ENCODE measurements at places on chromosomes 16 and 17.
A peak's percentile ranks its signal among the peaks of the same experiment; 100 is the strongest.

GRCh38 chr17:37233036-37233435, 142.7 kb upstream of the C17orf78 start:
- DNase-seq, result no peak

GRCh38 chr16:15961060-15961511, 11.7 kb downstream of the ABCC1 start:
- peak; percentile 50 for DNase-seq

DNA sequence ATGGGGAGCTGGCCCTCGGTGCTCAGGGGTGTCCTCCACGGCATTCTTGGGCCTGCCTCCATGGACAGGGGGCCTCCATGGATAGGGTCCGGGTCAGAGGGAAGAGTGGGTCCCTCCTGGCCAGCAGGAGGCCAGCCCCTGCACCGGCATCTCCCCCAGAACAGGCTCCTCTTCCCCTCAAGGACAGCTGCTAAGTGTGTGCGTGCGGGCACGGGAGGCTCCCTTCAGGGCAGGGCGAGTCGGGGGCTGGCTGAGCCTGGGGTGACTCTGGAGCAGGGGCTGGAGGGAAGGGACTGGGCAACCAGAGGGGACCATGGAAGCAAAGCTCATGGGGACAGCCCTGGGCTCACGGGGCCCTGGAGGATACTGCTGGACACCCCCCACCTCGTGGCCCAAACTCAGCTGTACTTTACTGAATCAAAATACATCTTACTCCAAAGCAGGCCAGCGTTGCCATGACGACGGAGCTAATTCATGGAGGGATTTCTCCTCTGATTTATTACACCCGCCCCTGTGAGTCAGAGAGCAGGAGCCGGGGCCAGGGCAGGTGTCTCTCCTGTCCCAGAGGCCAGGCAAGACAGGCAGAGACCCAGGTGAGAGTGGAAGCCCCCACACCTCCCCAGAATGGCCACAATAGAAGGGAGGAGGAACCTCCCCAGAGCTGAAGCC, 2.1 kb downstream of the CASKIN1 start:
- DNase-seq, result no peak

DNA sequence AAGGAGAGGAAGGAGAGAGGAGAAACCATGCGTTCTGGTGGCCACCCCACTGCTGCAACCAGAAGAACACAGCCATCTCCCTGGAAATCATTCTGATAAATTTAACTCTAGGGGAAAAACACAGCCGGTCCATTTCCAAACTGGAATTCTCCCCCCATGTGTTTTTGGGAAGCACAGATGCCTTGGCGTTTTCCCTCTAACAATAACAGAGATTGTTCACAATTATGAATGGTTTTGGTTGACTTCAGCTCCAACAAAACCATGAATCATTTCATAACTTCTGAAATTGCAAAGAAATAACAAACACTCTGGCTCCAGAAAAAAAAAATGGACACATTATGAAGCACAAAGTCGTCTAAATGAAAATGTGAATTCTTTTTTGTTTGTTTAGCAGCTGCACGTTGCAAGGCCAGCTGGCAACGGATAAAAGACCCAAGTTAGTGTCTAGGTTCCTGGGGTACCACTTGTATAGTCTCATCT, 46.2 kb downstream of the GNAO1 start:
- no peak for DNase-seq

- DNase-seq, result no peak
Measured at GRCh38 chr17:11144358-11145233, 96.4 kb upstream of the SHISA6 start.

GRCh38 chr17:30573603-30574175, 96.5 kb downstream of the GOSR1 start:
- no peak for DNase-seq

DNA sequence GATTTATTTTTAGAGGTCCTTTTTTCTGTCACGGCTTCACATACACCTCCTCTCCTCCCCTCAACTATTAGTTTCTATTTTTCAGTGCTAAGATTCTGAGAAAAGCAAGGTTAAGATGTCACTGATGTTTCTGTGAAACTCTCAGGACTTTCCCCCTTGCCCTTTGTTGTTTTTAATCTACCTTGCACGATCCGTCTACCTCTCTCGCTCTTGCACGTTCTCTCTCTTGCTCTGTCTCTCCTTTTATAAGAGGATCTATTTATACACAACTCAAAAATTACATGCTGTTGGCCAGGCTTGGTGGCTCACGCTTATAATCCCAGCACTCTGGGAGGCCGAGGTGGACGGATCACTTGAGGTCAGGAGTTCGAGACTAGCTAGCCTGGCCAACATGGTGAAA, 43.6 kb downstream of the RPA1 start:
- DNase-seq, result no peak

GRCh38 chr17:29956225-29956624, 14.8 kb downstream of the EFCAB5 start:
- DNase-seq, result no peak

DNA sequence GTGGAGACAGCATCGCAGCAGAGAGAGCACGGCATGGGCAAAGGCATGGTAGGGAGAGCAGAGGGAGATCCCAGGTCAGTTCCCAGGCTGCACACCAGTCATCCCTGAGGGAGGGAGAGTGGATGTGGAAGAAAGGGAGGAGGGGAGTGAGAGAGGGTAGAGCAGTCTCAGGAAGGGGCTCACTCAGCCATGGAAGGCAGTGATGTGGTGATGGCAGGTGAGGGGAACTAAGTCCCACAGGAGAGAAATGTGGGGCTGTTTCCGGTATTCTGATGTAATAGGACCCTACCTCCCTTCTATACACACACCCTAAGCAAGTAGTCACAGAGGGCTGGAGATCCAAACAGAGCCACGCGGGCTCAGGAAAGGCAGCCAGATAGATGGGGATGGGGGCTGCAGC, 500.3 kb upstream of the CDH11 start:
- no peak for DNase-seq

GRCh38 chr16:72829846-72830775, 217.8 kb downstream of the ZFHX3 start:
- DNase-seq, result no peak

- peak; percentile 82 for DNase-seq
Measured at GRCh38 chr16:89686520-89687091, at the start of gene CDK10. TSS of gene CDK10 (plus strand) at chr16:89686689. CDS start at chr16:89686711, 22 bp downstream.

DNA sequence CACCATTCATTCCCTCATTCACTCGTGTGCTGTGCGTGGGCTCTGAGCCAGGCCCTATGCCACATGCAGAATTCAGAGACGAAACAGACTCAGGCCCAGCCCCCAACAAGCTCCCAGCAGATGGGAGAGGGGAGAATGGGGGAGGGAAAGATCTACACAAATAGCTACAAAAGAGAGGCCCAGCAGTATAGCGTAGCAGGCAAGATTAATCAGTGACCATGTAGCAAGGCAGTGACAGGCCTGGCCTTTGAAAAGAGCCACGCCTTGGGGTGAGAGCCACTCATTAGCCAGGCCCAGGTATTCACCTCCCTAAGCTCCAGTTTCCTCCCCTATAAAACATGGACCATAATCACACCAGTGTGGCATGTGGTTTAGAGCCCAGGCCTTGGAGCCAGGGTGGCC, 16.4 kb upstream of the KRT19 start:
- no peak for DNase-seq

GRCh38 chr17:28725166-28725659, 820 bp downstream of the TLCD1 start:
- DNase-seq, result peak; percentile 32

- no peak for DNase-seq
Measured at GRCh38 chr16:88536971-88537751, 33.0 kb upstream of the ZC3H18 start.

DNA sequence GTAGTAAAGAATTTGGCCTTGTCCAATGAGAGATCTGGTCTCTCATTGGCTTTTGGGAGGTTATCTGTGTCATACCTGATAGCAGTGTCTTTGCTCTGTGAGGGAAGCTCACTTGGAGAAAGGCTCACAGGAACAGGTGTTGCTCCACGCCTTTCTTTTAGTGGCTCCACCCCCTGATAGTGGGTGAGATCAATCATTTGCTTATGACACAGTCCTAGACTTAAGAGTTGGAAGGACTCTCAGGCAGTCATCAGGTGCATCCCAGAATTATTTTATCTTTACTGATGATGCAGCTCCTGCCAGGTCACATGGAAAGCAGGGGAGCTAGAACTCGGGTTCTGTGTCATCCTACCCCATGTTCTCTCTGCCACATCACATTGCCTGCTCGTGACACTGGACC, 59.3 kb downstream of the CENPV start:
- DNase-seq, result no peak

- no peak for DNase-seq
Measured at GRCh38 chr17:44972953-44973352, 4.8 kb upstream of the C1QL1 start.

DNA sequence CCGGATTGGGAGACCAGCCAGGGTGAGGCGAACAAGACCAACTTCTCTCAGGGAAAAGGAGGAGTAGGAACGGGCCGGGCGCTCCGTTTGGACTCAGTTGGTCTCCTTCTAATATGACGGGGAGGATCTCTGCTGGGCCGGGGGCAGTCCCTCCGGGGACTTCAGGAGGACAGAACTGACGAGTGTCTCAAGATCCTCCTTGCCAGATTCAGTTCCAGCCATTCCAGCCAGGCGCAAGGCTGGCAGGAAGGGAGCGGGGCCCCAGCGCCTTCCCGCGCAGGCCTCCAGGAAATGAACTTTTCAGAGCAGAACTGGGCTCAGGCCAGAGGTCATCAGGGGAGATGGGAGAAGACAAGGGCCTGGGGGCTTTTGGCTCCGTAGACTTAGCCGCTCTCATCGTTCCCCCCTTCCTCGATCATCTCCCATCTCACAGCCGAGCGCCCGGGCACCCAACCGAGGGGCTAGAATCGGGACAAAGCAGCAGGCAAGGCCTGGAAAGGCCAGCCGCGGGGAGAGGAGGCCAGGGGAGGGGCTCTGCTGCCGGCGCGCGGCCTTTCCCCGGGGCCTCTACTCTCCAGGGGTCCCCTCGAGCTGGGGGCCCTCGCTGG, 1.6 kb downstream of the ZNF423 start:
- DNase-seq, result no peak

DNA sequence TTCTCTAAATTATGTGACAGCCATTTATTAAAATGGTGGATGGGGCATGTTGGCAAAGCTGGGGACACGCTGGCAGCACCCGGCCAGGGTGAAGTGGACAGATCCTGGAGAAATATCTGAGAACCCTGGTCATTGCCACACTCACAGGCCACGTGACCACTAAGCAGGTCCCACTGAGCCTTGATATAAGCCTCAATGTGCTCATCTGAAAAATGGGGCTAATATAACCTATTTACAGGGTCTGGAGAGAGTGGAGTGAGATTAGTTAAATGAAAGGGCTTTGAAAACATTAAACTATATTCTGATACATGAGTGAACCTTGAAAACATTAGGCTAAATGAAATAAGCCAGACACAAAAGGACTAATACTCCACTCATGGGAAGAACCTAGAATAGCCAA, 108.9 kb downstream of the RBFOX3 start:
- no peak for DNase-seq

DNA sequence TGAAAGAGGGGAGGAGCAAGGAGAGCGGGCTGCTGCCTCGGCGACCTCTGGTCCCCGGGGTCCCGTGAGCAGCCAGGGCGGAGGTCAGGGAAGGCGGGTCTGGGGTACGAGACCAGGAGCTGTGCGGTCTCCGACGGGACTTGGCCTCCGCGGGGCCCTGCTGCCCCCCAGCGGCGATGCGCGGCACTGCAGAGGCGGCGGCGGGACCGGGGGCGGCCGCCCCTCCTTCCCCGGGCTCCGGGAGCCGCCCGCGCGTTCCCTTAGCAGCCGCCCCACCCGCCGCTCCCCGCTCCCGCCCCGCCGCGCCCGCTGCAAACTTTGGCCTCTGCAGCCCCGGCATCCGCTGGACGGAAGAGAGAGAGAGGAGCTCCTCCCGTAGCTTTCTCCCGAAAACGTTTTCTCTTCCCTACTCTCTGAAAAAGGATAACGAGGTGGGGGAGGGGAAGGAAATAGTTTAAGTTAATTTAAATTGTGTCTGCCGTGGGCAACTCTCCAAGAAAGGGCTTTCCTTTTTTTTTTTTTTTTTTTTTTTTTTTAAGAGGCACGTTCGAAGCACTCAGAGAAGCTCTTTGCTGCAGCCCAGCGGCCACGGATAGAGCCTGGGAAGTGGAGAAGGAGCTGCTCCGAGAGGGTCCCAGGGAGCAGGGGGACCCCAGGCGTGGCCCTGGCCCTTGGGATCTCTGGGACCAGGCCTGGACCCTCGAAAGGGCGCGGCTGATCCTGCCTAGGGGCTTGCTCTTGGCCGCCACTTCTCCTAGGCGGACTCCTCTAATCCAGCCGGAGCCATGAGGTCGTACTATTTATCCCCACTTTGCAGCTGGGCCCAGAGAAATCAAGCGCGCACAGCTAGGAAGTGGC, 43.2 kb downstream of the C16orf82 start:
- DNase-seq, result peak; percentile 63

- no peak for DNase-seq
Measured at GRCh38 chr17:74520790-74521480, 10.3 kb downstream of the CD300LB start.

DNA sequence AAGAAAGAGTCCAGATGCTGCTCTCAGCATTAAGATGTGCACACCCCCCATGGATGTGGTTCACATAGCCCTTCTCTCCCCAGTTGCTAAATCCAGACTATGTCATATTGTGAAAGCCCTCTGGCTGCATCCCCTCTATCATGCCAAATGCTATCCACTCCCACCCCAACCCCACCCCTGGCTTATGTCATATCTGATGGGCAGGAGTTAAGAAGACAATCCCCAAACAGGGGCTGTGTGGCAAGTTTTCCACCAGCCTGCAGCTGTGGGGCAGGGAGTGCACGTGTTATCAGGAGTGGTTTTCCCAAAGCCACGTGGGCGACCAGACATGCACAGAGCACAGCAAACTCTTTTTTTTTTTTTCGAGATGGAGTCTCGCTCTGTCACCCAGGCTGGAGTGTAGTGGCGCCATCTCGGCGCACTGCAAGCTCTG, 10.0 kb downstream of the FAM117A start:
- no peak for DNase-seq

DNA sequence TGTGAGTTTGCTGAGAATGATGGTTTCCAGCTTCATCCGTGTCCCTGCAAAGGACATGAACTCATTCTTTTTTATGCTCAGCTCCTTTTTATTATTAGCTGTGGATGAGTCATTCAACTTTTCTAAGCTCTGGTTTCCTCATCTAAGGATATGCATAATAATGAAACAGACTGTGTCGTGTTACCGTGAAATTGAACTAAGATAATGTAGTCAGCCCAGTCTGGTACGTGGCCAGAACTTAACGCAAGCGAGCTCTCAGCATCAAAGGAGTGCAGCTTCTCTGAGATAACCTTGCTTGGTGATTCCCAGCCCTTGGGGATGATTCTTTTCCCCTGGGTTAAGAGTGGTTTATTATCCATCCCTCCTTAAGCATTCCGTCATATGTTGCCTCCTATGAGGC, 454.3 kb upstream of the EEF2KMT start:
- no peak for DNase-seq

- DNase-seq, result no peak
Measured at GRCh38 chr17:82184761-82185160, 27.9 kb downstream of the CCDC57 start.
